EL (cell line): ENCODE measurements at places on chromosomes 1 and 21.

GRCh38 chr1:23793018-23793781 lies 2.3 kb downstream of the LYPLA2 start:
- peak; percentile 25 for DNase-seq

GRCh38 chr1:172940174-172940855 lies 110.4 kb downstream of the TNFSF18 start:
- peak; percentile 78 for DNase-seq

- DNase-seq, result no peak
These were observed 598.2 kb downstream of the LMO4 start for GRCh38 chr1:87926921-87927320.

DNA sequence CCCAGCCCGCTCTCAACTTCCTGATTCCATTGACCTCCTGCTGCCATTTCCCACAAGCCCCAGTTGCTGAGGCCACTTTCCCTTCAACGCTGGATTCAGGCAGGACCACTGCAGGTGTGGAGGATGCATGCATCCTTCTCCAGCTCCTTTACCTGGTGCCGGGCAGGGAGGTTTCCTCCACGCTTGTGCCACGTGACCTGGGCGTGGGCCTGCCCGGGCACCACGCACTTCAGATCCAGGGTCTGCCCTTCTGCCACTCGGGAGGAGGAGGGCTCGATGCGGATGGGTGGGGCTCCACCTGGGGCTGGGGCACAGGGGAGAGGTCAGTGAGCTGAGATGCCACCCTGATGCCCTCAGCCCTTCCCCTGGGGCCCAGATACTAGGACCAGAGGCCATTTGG lies 31.9 kb downstream of the LDLRAD2 start:
- DNase-seq, result no peak

DNA sequence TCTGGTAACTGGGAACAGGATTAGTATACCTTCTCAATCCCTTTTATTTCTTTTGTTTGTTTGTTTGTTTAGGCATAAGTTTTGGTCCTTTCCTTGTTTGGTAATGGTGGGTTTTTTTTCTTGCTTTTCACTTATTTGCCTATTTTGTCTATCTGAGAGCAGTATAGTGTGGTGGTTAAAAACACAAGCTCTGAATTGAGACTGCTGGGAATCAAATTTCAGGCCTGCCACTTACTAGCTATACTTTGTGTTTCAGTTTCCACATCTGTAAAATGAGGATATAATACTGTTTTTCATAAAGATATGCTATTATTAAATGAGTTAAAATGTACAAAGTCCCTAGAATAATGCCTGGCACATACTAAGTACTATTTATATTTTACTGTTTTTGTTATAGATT lies 81.6 kb upstream of the IVNS1ABP start:
- no peak for DNase-seq

- no peak for DNase-seq
These were observed 48.2 kb downstream of the NTPCR start for GRCh38 chr1:232998646-232999045.

GRCh38 chr21:39319814-39320332 lies 6.4 kb upstream of the BRWD1 start:
- no peak for DNase-seq

DNA sequence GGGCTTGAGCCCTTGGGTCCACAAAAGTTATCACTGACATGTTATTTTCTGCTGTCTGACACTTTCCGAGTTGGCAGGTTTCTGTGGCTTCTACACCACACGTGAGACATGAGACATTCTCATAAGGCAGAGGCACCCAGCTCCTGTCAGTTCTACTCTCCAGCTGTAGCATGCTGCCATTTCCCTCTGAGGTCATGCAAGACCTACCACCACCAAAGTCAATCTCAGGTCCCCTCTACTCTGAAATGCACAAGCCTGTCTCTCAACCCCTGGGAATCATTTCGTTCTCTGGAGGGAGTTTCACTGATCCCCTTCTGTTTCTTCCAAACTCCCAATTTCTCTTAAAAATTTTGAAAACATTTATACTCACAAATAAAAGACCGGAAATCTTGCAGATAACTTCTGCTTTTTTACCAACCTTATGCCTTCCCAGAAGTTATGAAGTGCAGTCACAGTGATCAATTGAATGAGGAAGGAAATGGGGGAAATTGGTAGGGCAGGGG lies 39.5 kb upstream of the CR2 start:
- no peak for DNase-seq

DNA sequence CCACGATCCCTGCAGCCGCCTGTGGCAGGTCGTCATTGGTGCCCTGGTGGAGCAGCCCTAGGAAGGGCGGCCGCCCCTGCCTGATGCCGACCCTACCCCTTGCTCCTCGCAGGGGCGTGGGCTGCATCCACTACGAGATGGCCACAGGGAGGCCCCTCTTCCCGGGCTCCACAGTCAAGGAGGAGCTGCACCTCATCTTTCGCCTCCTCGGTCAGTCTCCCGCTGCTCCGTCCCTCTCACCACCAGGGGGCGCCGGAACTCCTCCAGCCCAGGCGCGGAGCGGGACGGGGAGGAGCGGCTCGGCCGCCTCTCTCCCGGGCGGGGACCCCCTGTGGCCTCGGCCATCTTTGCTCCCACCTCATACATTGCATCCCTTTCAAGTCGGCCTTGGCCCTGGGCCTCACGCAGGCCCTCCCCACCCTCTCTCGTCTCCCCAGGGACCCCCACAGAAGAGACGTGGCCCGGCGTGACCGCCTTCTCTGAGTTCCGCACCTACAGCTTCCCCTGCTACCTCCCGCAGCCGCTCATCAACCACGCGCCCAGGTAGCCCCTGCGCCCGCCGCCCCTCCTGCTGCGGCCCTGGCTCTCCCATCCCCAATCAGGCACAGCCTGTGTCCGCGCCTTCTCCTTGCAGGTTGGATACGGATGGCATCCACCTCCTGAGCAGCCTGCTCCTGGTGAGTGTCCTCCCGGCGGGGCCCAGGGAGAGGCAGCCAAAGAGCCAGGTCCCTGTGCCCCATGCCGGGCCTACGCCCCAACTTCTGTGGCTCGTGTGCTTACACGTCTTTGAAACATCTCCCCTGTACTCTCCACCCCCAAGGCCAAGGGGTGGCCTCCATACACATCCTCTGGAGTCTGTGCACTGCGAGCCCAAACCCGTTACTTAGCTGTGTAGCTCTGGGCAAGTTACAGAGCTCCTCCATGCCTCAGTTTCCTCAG lies 24.7 kb downstream of the CDK18 start:
- DNase-seq, result peak; percentile 76

DNA sequence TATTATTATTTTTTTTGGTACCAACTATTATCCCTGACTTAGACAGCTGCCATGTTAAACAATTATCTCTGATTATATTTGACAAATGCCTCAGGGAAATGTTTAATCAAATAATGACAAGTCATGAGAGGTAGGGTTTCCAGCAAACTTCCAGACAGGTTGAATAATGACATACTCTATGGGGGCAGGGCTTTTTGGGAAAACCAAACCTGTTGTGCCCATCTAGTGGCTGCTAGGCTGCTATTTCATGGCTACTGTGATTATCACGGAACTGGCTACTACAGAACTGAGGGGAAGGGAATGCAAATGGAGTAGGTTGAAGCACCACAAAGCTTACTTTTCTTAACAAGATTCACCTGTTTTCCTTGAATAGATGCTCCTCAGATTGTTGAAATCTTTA lies 77.6 kb downstream of the DUSP10 start:
- DNase-seq, result no peak

GRCh38 chr1:185490924-185491323 lies 173.9 kb upstream of the IVNS1ABP start:
- no peak for DNase-seq

DNA sequence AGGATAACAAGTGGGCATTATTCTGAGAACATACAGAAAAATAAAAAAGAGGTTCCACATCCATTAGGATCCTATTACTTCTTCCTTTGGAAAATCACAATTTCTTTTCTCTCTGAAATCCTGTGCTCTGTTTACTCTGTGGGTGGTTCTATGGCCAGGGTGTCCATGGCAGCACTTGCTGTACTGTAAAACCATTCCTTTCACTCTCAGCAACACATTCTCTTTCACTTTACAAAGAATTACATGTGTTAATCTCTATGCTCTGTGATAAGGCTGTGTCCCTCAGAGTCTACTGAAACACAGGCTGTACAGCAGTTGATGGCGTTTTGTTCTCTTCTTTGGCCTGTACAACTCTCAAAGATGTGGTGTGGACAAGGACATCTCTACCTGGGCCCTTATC lies 524.1 kb downstream of the PTBP2 start:
- no peak for DNase-seq

- peak; percentile 97 for DNase-seq
These were observed 28.4 kb downstream of the TRIM45 start for GRCh38 chr1:117093091-117093534.

- DNase-seq, result no peak
These were observed 2.1 kb upstream of the OBSCN start for GRCh38 chr1:228205526-228206436.

- DNase-seq, result peak; percentile 91
These were observed 62.7 kb downstream of the CD34 start for GRCh38 chr1:207848234-207848633.

DNA sequence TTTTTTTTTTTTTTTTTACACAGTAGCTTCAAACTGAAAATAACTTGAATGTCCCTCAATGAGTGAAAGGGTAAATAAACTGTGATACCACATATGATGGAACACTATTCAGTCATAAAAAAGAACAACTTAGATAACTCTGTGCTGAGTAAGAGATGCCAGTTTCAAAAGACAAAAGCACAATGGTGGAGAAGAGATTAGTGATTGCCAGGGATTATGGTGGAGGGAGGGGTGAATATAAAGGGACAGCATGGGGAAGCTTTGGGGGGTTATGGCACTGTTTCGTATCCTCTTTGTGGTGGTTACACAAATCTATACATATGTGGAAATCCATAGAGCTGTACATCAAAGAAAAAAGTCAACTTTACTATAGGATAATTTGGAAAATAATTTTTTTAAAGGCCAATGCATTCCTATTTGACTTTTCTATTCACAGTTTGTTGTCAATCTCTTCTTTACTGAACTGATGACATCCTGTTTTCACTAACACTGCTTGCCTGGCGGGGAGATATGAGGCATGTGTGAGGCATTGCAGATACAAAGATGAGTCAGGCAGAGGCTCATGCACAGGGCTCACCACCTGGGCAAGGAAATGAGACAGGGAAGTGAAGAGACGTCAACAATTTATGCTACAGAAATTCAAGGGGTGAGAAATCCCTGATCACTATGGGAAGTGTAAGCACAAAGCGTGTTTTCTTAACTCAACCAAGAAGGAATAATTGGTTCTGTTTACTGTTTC lies 302.7 kb downstream of the DUSP10 start:
- peak; percentile 95 for DNase-seq

- peak; percentile 80 for DNase-seq
These were observed 34.2 kb downstream of the BATF3 start for GRCh38 chr1:212665241-212666115.

GRCh38 chr1:151837197-151837596 lies 2.4 kb downstream of the C2CD4D start:
- no peak for DNase-seq

GRCh38 chr1:87478231-87478630 lies 149.6 kb downstream of the LMO4 start:
- DNase-seq, result peak; percentile 21

DNA sequence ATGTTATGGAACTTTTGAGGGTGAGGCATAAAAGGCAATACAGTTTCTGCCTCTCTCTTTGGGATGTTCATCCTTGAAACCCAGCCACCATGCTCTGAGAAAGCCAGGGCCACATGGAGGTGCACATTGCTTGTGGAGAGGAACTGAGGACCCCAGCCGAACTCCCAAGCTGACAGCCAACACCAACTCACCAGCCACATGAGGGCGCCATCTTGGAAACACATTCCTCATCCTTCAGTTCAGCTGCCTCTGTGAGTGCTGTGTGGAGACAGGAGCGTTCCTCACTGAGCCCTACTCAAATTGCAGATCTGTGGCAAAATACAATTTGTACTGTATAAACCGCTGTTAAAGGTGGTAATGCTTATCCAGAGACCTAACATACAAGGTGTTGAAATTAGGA lies 137.5 kb downstream of the GABPA start:
- no peak for DNase-seq

GRCh38 chr1:244207935-244208244 lies 156.8 kb downstream of the ZBTB18 start:
- DNase-seq, result no peak

- peak; percentile 22 for DNase-seq
These were observed 524 bp downstream of the COPA start for GRCh38 chr1:160342526-160342925.

GRCh38 chr1:245084551-245084950 lies 70.2 kb upstream of the KIF26B start:
- DNase-seq, result peak; percentile 16

DNA sequence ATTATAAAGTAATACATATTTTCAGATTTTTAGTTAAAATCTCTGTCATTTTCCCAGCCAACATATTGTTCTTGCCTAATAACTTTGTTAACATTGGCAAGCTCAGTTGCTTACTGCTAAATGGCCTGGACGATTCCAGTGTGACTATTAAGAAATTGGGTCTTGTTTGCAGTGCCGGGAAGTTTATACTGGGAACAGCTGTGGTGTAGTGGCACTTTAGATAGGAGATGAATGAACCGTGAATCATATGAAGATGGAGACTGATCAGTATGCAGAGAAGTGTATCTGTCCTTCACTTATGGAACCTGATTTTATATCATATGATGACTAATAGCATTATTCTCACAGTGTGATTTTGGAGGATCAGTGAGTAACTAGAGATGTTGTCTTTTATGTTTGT lies 3.3 kb downstream of the CHRM3 start:
- peak; percentile 56 for DNase-seq

DNA sequence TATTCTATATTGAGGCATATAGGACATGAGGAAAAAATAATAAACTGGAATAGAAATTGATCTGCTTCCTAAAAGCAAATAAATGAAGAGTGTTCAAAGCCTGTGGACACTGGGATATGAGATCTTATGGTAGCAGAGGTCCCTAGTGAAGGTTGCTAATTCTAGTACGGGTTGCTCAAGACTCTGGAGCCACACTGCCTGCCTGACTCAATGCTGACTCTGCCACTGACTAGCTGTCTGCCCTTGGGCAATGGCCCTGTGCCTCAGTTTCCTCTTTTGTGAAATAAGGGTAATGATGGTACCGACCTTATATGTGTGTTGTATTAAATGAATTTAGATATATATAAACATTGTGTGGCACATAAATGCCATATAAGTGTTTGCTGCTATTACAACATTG lies 59.0 kb upstream of the C1orf53 start:
- DNase-seq, result no peak

- peak; percentile 69 for DNase-seq
These were observed 32.0 kb downstream of the SUSD4 start for GRCh38 chr1:223331929-223332328.

DNA sequence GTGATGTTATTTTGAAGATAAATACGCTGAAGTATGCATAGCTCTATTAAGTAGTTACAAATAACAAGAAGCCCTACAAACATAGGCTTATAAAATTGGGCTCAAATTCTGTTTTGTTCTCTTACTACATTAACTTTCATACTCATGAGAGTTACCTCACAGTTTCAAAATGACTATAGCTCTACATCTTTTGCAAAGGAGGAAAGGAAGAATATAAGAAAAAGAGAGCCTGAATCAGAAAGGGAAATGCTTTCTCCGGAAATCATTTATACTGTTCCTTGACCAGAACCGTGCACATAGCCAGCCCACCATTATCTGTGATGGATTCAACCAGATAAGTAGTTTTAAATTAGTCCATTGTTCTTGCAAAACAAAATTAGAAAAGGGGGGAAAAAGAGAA lies 1252.1 kb downstream of the NCAM2 start:
- no peak for DNase-seq
